Stimulated activated CD8-positive, alpha-beta memory T cell treated with anti-CD3 and anti-CD28 coated beads, Interleukin-15, amount 100 ng/mL, for 1 hour (primary cell): ENCODE measurements at places on chromosomes 3 and 15.

DNA sequence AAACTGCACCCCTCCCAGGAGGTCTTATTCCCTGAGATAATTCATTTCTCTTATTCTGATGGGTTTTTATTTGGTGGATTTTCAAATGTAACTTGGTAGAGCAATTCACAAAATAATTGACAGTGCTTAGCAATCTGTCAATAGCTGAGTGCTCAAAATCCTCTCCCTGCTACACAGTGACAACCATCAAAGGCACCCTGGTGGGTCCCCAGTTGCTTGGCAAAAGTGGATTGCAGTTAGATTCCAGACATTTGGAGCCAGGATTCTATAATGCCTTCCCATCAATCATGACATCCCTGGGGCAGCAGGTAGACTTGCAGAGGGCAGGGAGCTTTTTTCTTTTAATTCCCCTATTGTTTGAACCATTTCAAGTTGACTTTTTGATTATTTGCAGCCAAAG lies 59.0 kb downstream of the FHIT start:
- DNase-seq: no peak

GRCh38 chr3:135083179-135083578 lies 288.1 kb downstream of the EPHB1 start:
- DNase-seq: no peak

GRCh38 chr3:51275111-51275805 lies 109.8 kb upstream of the MANF start:
- no peak for DNase-seq

- DNase-seq: no peak
These were observed 64.7 kb upstream of the XCR1 start for GRCh38 chr3:46091741-46092701.

- DNase-seq: no peak
These were observed 426.7 kb downstream of the ROBO2 start for GRCh38 chr3:77466562-77467115.

DNA sequence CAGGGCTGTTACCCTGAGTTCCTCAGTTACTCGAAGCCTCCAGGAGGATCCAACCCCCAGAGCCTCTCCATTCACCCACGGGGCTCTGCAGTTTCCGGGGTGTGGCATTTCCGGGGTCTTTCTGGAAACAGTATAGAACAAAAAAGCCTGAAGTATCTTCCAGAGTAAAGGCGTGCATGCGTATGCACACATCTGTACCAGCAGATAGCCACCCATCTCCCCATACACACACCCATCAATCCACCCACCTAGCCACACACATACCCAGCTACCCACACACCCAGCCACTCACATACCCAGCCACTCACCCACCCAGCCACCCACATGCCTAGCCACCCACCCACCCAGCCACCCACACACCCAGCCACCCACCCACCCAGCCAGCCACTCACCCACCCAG lies 2.9 kb upstream of the DNAJB8 start:
- no peak for DNase-seq
